ENCODE measurements at places on chromosomes 6 and 20.

- DNase-seq: peak; percentile 41
These were observed 2.4 kb downstream of the GMEB2 start for GRCh38 chr20:63624486-63624885.

- DNase-seq: no peak
These were observed 106.7 kb upstream of the NHSL1 start for GRCh38 chr6:138605958-138606357.

GRCh38 chr20:2984028-2984501 lies 59.4 kb upstream of the GNRH2 start:
- DNase-seq: no peak

GRCh38 chr6:10801224-10801848 lies 37.0 kb downstream of the MAK start:
- DNase-seq: peak; percentile 30

GRCh38 chr6:113290684-113291083 lies 566.5 kb upstream of the MARCKS start:
- no peak for DNase-seq

GRCh38 chr6:7419065-7419464 lies 29.5 kb downstream of the RIOK1 start:
- peak; percentile 21 for DNase-seq

Data from fibroblast of gingiva (primary cell).